Naive thymus-derived CD4-positive, alpha-beta T cell (primary cell): ENCODE measurements at places on chromosomes 3 and 15. TPM values are rescaled to one million over a fixed set of nuclear protein-coding genes. Genes with fewer than 3 reads are reported as not detected.

- H3K36me3 ChIP-seq: no peaks in the 10 kb centered on the region
- no peak overlapping the region for H3K27ac ChIP-seq
- no peaks in the 10 kb centered on the region for H3K27me3 ChIP-seq
- DNase-seq: no peak
These were observed 22.5 kb upstream of the PLXND1 start for GRCh38 chr3:129629011-129629410.

DNA sequence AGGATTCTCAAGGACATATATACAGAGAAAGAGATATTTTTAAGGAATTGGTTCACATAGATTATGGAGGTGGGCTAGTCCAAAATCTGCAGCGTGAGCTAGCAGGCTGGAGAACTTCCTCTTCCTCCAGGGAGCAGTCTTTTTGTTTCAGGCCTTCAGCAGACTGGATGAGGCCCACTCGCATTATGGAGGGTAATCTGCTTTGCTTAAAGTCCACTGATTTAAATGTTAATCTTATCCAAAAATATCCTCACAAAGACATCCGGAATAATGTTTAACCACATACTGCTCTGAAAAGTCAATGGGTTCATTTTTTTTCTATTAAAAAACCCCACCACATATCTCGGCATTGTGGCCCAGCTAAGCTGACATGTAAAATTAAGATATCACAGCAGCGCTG lies 22.2 kb upstream of the NRROS start:
- H3K36me3 ChIP-seq: no peaks in the 10 kb centered on the region
- no peak overlapping the region for H3K27ac ChIP-seq
- no peak for DNase-seq
- H3K27me3 ChIP-seq: no peaks in the 10 kb centered on the region

DNA sequence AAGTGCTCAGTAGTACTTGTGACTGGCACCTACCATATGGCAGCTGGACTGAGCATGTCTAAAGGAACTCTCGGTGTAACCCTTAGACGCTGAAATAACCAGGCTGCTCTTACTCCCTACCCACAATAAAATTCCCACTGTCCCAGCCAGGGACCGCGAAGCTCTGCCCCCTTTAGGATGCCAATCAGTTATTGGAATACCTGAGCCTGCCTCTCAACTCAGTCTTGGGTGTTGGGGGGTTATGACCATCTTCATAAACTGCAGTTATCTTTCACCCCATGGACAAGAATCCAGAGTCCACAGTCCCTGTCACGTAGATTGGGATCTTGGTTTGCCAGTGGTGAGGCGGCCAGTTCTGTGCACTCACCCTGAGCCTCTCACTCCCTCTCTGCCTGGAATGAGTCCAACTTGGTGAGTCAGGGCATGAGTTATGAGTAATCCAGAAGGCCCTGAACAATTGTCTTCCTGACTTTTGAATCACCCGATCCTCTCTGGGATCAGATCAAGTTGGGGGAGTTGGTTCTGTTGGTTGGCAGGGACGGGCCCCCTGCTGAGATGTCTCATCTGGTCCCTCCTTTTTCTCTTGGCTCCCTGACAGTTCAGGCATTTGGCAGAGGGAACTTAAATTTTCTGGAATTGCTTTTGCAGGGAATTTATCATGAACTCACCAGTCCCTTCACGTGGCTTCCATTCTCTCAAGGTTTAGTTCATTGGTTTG lies 120.1 kb upstream of the UBE2E1 start:
- no peak for DNase-seq
- no peak overlapping the region for H3K27ac ChIP-seq
- no peak overlapping the region for H3K4me3 ChIP-seq

The GPR171 gene
- 63.4 TPM for total RNA-seq

The CCR5 gene
- total RNA-seq: 5.8 TPM

The FAM43A gene
- total RNA-seq: 5.2 TPM

The PYGO1 gene
- not detected in 2 replicates for total RNA-seq

The ADAMTS9 gene
- total RNA-seq: not detected in 2 replicates

The DNAJA4 gene
- total RNA-seq: 44.7 TPM

DNA sequence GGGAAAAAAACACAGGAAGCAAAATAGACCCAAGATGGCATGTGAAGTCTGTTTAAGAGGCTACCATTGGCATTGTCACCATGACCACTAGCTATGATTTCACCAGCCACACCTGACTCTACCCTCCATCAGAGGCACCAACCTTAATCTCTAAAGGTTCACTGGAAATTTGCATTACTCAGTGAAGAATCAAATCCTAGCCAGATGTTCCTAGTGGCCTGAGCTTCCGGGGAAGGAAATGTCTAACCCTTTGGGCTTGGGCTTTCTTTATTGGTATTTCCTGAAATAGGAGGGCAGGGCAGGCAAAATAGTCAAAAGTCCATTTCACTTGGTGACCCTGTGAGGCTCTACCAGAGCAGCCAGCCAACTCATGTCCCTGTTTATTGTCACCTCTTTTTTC lies 110.9 kb upstream of the PHLDB2 start:
- DNase-seq: no peak
- no peaks in the 10 kb centered on the region for H3K4me1 ChIP-seq
- no peaks in the 10 kb centered on the region for H3K36me3 ChIP-seq

DNA sequence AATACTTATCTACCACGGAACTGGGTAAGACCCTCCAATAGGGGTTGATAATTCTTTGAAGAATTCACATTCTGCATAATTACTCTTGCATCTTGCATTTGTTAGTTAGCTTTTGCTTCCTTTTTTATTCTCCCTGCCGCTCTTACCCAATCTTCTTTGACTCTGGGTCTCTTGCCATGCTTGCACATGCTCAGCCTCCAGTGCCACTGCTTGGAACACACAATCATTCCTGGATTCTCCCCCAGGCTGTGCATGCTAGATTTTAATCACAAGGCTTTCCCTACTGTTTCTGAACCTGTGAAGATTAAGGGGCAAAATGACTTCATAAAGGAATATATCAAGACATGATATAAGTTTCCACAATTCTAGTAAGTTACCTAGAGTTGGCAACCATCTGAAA lies 133.1 kb downstream of the IL1RAP start:
- no peaks in the 10 kb centered on the region for H3K4me1 ChIP-seq
- H3K36me3 ChIP-seq: peaks cover 3% of the 10 kb centered on the region
- H3K27me3 ChIP-seq: no peaks in the 10 kb centered on the region
- H3K4me3 ChIP-seq: no peak overlapping the region
- H3K27ac ChIP-seq: no peak overlapping the region

The ACKR2 gene
- total RNA-seq: 0.51 TPM

- no peak overlapping the region for H3K4me3 ChIP-seq
- H3K27me3 ChIP-seq: no peaks in the 10 kb centered on the region
- DNase-seq: no peak
- H3K36me3 ChIP-seq: no peaks in the 10 kb centered on the region
- no peak overlapping the region for H3K27ac ChIP-seq
These were observed 170.9 kb downstream of the OXSM start for GRCh38 chr3:25960776-25961175.

DNA sequence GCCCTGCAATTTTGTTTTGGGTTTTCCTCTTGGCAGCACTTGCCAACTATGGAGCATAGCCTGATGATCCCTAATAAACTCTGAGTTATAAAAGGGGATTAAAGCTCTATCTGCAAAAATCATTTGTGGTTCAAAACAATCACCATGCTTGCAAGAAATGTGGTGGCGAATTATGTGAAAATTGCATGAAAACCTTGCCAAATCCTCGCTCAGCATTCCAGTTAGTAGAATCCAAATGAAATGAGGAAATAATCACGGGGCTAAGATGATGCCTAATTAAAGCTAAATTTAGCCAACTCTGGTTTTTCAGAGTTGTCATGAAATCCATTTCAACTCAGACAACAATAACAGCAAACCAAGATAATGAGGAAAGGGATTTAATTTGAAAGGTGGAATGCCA lies 73.0 kb upstream of the PROK2 start:
- H3K27ac ChIP-seq: no peak overlapping the region
- no peaks in the 10 kb centered on the region for H3K36me3 ChIP-seq
- no peaks in the 10 kb centered on the region for H3K4me1 ChIP-seq
- H3K4me3 ChIP-seq: no peak overlapping the region

The IQCF5 gene
- not detected for total RNA-seq

GRCh38 chr3:55569033-55569599 lies 82.0 kb upstream of the WNT5A start:
- no peaks in the 10 kb centered on the region for H3K4me1 ChIP-seq
- DNase-seq: no peak
- H3K27me3 ChIP-seq: no peaks in the 10 kb centered on the region
- H3K27ac ChIP-seq: no peak overlapping the region
- no peaks in the 10 kb centered on the region for H3K36me3 ChIP-seq
- no peak overlapping the region for H3K4me3 ChIP-seq

GRCh38 chr3:153090973-153091372 lies 71.1 kb upstream of the RAP2B start:
- no peak overlapping the region for H3K27ac ChIP-seq
- H3K27me3 ChIP-seq: no peaks in the 10 kb centered on the region
- H3K36me3 ChIP-seq: no peaks in the 10 kb centered on the region
- no peak overlapping the region for H3K4me3 ChIP-seq
- no peak for DNase-seq

DNA sequence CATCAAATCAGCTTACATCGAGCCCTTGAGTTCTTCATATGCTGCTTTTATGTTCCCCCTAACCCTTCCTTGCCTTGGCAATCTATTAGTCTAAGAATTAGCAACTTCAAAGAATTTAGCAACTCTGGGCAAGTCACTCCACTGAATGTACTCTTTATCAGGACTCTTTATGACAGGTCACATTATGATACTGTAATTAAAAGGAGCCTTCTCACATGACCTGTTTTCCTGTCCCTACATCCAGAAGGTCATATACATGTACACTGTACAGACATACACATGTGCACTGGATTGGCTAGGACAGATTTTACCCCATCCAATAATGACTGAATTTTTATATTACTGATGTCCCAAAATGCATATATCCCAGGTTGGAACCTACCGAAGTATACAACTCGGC lies 463.1 kb downstream of the SHQ1 start:
- no peak overlapping the region for H3K4me3 ChIP-seq
- no peak for DNase-seq
- no peak overlapping the region for H3K27ac ChIP-seq
- no peaks in the 10 kb centered on the region for H3K36me3 ChIP-seq
- no peaks in the 10 kb centered on the region for H3K27me3 ChIP-seq
- H3K4me1 ChIP-seq: no peaks in the 10 kb centered on the region

The LDHAL6B gene
- total RNA-seq: not detected

GRCh38 chr3:120749843-120750242 lies 7.3 kb downstream of the GTF2E1 start:
- DNase-seq: no peak
- H3K36me3 ChIP-seq: no peaks in the 10 kb centered on the region
- no peaks in the 10 kb centered on the region for H3K27me3 ChIP-seq
- H3K4me1 ChIP-seq: no peaks in the 10 kb centered on the region
- no peak overlapping the region for H3K27ac ChIP-seq

GRCh38 chr3:14628406-14628805 lies 23.2 kb upstream of the CCDC174 start:
- no peaks in the 10 kb centered on the region for H3K27me3 ChIP-seq

GRCh38 chr3:53705774-53706173 lies 140.4 kb downstream of the CHDH start:
- H3K4me3 ChIP-seq: no peak overlapping the region
- H3K4me1 ChIP-seq: no peaks in the 10 kb centered on the region
- no peak for DNase-seq
- H3K27ac ChIP-seq: no peak overlapping the region
- H3K27me3 ChIP-seq: no peaks in the 10 kb centered on the region

The HHATL gene
- not detected for total RNA-seq

DNA sequence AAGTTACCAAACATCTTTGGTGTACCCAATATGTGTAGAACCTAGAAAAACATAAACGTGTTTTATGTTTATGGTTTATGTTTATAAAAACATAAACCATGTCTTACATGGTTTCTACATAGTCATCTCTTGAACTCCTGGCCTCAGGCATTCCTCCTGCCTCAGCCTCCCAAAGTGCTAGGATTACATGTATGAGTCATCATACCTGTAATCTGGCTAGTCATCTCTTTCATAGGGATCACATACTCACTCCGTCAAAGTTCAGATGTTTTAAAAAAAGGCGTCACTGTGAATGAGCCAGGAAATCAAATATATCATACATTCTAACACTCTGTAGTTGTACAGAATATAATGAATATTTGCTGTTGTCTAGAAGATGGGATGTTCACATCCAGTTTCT lies 178.6 kb downstream of the CPNE4 start:
- no peaks in the 10 kb centered on the region for H3K36me3 ChIP-seq
- no peak overlapping the region for H3K4me3 ChIP-seq
- DNase-seq: no peak
- no peaks in the 10 kb centered on the region for H3K4me1 ChIP-seq
- no peak overlapping the region for H3K27ac ChIP-seq
- no peaks in the 10 kb centered on the region for H3K27me3 ChIP-seq

DNA sequence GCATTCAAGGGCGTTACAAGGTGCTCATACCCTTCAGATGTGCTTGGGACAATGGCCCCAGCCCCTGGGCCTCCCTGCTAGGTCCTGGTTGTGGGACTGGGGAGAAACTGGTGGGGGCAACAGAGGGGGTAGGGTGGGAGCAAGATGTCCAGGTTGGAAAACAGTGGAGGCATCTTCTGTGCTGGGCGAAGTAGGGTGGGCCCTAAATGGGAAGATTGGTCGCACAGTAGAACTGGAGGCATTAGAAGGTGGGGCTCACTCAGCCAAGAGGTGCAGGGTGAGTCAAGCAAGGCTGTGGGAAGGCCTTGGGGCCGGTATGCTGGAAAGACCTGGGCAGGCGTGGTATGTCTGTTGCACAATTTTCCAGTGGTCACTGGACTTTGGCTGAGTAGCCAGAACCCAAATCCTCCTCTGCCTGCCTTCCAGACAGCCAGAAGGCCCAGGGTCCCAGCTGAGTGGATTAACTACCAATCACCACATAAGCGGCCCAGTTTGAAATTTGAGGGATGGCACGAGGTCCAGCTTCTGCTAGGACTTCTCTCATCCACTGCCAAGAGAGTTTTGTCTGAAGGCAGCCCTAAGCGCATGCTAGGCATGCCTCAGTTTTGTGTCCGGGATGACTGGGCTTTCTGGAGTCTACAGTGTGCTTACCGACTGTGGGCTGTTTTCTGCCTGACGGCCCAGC lies 74.5 kb downstream of the LSM3 start:
- H3K27me3 ChIP-seq: no peaks in the 10 kb centered on the region
- H3K27ac ChIP-seq: no peak overlapping the region
- no peak overlapping the region for H3K4me3 ChIP-seq

DNA sequence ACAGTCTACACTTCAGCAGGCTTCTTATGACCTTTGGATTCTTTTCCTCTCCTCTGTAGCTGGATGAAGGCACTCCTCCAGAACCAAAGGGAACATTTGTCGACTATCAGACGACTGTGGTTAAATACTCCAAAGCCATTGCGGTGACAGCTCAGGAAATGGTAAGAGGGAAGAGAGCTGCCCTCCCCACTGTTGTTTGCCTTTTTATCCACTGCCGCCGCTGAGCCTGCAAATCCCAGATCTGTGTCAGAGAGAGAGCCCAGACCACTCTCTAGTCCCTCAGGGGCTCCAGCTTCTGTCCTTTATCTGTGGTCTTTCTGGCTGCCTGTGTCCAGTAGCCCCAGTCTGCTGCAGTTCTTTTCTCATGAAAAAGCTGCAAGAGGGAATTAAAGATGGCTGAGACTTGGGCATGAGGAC lies 261.5 kb upstream of the TPM1 start:
- no peak for DNase-seq
- H3K4me1 ChIP-seq: no peaks in the 10 kb centered on the region
- H3K27me3 ChIP-seq: no peaks in the 10 kb centered on the region

The STRIT1 gene
- total RNA-seq: not detected in 2 replicates

The A4GNT gene
- not detected for total RNA-seq

The C3orf85 gene
- not detected in 2 replicates for total RNA-seq

The ATOSA gene
- 103 TPM for total RNA-seq

The KAT2B gene
- total RNA-seq: 101 and 127 TPM in 2 replicates
